ENCODE measurements at places on chromosomes 11 and 22.

- peak; percentile 21 for DNase-seq
Observed at GRCh38 chr22:23289851-23290724, 109.8 kb downstream of the BCR start.

- no peak for DNase-seq
Observed at GRCh38 chr11:129731316-129731715, 84.3 kb upstream of the TMEM45B start.

- no peak for DNase-seq
Observed at GRCh38 chr11:89498845-89499448, 7.8 kb upstream of the NOX4 start.

DNA sequence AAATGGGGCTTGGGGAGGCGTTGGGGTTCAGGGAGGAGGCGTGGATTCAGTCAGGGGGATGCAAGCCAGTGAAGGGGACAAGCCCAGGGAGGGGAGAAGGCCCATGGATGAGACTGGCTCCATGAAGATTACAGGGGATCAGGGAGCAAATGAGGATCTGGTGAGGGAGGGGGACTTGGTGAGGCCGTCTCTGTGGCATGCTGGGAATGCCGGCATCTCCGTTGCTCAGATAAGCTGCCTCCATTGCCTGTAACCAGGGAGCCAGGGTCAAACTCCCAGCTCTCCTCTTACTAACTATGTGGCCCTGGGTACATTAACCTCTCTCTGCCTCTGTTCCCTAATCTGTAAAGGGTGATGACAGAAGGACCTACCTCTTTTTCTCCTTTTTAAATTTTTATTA lies 38.7 kb downstream of the TPBGL start:
- no peak for DNase-seq

GRCh38 chr22:40628354-40629042 lies 8.0 kb downstream of the MRTFA start:
- DNase-seq = no peak

DNA sequence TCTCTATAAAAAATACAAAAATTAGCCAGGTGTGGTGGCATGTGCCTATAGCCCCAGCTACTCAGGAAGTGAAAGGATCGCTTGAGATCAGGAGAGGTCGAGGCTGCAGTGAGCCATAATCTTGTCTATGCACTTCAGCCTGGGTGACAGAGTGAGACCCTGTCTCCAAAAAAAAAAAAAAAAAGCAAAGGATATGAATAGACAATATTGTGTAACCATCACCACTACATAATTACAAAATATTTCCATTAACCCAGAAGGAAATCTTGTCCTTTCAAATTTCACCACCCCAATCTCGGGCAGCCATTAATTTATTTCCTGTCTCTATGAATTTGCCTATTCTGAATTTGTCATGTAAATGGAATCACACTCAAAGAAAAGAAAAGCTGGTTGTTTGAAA lies 21.2 kb downstream of the RSF1 start:
- no peak for DNase-seq

GRCh38 chr11:559020-559620 lies 1.4 kb downstream of the LMNTD2 start:
- DNase-seq = no peak

DNA sequence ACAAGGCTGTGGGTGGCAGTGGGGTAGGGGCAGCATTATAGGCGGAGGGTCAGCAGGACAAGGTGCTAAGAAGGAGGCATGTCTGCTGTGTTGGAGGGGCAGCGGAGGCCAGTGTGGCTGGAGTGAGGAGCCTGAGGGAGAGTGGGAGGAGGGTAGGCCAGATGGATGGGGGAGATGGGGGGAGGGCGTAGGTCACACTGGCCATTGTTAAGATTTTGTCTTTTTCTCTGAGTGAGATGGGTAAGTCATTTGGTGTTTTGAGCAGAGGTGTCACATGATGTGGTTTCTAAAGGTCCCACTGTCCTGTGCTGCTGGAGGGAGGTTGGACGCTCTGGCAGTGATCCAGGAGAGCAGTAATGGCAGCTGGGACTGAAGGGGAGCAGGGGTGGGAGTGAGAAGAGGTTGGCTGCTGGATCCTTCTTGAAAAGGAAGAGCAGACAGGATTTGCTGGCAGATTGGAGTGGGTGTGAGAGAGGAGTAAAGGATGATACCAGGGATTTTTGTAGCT lies 9.8 kb downstream of the PPP6R3 start:
- DNase-seq = no peak

DNA sequence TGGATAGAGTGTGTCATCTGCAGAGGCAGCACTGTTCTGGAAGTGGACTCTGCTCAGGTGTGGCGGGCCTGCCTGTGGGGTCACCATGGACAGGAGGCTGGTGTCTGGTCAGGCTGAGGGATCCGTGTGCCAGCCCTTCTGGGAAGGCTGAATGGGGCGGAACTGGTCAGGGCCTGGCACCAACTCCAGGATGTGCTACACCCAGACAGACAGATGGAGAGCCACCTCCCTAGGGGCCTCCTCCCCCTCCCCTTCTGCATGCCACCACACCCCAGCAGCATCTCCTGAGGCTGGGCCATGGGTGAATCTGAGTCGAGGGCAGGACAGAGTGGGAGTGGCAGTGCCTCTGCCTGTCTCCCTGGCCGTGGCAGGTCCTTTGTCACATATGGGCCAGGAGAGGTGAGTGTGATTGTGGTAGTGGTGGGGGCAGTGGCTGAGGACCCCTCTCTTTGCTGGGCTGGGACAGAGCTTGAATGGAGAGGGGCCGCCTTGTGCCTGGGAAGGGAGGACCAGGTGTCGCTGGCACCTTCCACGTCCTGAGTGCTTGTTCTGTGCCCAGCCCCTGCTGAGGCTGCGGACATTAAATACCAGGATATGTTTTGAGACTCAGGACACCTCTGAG lies 29.1 kb downstream of the ST3GAL4 start:
- no peak for DNase-seq

GRCh38 chr11:75815345-75816168 lies 547 bp downstream of the UVRAG start:
- peak; percentile 7 for DNase-seq

GRCh38 chr11:127996825-127997224 lies 590.5 kb downstream of the ETS1 start:
- DNase-seq = no peak

DNA sequence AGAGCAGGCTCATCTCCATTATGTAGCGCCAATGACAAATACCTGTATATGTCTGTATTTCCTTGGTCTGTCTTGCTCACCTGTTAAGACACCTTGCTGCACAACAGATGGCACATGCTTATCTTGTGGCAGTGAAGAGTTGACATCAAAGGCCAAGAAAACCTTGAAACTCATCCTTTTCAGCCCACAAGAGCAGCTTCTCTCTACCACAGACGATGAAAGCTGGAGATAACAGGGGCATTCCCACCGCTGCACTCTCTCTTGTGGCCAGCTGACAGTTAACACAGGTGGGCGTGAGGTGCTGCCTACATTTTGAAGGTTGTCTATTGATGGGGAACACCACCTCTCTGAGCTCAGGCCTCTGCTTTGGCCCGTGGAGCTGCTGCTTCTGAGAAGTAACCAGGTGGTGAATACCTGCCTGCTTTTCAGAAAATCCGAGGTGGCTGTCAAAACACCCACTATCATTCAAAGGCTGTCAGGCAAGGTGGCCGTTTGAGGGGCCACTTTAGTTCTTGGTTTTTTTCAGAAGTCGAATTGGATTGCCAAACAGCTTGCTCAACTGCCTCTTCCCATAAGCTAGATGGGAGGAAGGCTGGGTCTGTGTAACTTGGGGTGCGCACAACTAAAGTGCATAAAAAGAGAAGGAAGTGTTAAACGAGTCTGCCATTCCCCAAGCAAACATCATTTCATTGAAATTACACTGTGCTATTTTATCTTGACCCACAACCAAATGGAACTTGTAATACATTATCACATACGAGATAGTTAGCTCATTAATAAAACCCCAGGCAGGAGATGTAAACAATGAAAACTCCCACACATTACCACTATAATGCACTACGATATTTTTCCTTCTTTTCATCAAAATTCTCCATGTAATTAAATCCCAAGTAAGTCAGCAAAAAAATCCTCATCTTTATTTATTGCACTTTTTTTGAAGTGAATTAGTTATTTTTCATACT lies 87.1 kb upstream of the RAG2 start:
- no peak for DNase-seq

GRCh38 chr11:38543311-38543710 lies 1945.3 kb upstream of the RAG2 start:
- no peak for DNase-seq

GRCh38 chr11:102138223-102138622 lies 28.0 kb downstream of the YAP1 start:
- no peak for DNase-seq

DNA sequence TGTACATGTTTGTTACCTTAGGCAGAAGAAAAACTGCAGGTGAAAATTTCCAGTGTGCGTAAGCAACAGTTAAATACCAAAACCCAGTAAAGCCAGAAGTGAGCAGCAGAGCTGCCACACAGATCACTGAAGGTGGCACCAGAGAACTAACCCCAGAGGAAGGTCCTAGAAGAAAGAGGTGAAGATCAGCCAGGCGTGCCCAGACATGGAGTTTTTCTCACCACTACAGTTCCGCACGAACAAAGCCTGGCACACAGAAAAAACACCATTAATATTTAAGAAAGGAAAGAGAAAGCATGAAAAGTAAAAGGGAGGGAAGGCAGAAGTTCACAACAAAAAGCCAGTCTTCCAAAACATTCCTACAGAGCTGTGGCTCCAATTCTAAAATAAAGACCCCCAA lies 60.7 kb downstream of the STK33 start:
- no peak for DNase-seq

DNA sequence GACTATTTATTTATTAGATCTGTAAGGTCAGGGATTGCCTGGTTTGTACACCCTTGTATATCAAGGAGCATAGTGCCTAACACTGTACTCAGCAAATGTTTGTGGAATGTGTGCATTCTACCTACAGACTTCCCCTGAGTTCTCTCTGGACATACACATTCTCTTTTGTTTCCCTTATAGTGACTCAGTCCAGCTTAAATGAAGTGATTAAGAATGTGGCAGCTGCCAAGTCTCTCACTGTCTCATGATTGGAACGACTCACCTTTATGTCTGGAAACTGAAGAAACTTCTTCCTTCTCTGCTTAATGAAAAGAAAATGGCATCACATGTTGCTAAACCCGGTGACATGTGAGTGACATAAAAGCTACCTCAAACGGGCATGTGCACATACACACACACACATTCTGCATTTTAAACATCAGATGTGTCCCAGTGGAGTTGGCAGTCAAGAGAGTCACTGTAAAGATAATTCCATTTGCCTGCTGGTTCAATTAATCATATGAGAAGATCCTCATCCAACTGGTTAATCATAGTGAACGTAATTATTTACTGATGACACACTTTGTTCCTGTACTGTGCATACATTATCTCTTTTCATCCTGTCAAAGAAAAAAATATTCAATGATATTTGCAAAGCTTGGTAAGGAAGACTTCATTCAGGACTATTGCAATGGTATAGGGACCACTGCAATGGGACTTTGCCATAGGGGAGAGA lies 42.8 kb downstream of the GLYAT start:
- no peak for DNase-seq
